ENCODE measurements at places on chromosomes 1 and 21. TPM values are rescaled to one million over a fixed set of nuclear protein-coding genes. Genes with fewer than 3 reads are reported as not detected.

- DNase-seq, result no peak
Observed at GRCh38 chr1:80171631-80172030, 1165.1 kb upstream of the ADGRL4 start.

- peak; percentile 63 for DNase-seq
Observed at GRCh38 chr21:25997788-25998611, 172.6 kb downstream of the APP start.

DNA sequence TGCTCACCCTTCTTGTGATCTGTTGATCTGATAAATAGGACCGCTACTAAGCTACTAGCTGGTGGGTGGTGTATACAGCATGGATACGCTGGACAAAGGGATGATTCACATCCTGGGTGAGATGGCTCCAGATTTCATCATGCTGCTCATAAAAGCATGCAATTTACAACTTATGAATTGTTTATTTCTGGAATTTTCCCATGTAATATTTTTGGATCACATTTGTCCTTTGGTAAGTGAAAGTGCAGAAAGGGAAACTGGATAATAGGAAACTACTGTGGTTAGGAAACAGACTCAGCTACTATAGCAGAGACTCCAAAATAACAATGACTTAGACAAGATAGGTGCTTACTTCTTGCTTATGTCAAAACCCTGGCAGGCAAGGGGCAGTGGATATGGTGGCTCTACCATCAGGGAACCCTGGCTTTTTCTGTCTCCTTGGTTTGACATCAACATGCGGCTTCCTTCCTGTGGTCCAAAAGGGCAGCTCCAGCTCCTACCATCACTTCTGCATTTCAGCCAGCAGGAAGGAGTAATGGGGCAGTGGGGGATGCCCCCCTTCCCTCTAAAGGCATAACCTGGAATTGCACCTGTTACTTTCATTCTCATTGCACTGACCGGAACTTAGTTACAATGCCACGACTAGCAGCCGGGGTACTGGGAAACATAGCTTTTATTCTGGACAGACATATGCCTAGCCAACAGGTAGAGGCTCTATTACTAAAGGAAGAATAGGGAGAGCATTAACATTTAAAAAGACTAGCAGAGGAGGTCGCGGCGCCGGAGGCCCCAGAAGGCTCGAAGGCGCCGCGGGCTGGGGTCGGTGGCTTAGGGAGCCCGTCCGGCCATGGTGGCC, 13.8 kb upstream of the AK2 start:
- DNase-seq, result peak; percentile 87

GRCh38 chr21:19228226-19228625, 824.6 kb upstream of the TMPRSS15 start:
- DNase-seq, result no peak

- no peak for DNase-seq
Observed at GRCh38 chr21:35149698-35150097, 100.6 kb upstream of the RUNX1 start.

GRCh38 chr1:57959531-57960241, 535.8 kb upstream of the DAB1 start:
- no peak for DNase-seq

- DNase-seq, result no peak
Observed at GRCh38 chr1:183995322-183996039, 42.0 kb downstream of the COLGALT2 start.

GRCh38 chr1:18908911-18909771, 6.8 kb upstream of the ALDH4A1 start:
- no peak for DNase-seq

Gene LRRN2
- total RNA-seq, result 0.13 TPM

DNA sequence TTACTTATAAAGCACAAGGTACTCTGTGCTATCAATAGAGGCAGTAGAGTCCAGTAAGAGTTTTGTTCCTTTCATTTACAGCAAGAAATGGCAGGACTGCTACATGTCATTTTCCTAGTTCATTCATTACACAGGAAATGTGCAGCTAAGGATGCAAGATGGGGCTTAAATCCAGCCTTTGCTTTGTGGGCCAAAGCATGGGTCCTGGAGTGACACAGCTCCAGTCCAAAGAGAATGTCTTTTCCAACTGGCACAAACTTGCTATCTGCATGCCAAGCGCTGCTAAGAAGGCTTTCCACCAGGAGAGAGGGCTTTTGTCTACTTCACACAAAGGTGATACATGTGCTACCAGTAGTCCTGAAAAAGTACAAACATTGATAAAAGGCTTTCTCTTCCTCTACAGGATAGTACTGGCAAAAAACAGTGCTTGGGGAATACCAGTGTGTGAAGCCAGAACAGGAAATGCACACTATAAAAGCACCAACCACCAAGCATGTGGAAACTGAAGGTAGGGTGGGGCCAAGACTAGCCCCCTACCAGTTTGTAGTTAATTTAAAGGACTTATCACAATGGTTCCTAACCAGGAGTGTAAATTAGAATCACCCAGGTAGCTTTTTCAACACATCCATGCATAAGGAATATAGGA, 68.7 kb downstream of the ARID4B start:
- no peak for DNase-seq

Gene RHEX
- total RNA-seq, result not detected

DNA sequence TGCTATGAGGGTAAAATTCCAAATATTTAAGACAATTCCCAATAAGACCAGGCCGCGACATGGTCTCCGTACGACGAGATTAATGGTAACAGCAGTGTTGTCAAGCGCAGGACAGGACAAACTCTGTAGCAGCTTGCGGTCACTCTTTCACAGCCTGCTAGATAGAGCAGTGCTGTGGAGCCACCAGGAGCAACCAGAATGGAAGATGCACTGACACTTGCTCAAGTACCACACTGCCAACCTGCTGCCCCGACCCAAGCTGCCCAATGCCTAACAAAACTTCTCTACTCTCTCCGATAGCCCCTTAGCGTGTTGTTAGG, 636 bp downstream of the WARS2 start:
- DNase-seq, result no peak

Gene IGSF3
- total RNA-seq, result 4.2 TPM

- no peak for DNase-seq
Observed at GRCh38 chr1:222950892-222951291, 136.1 kb downstream of the DISP1 start.

GRCh38 chr1:107140703-107141490, at the start of gene NTNG1:
Gene NTNG1, plus strand, starts transcription at chr1:107141039.
- no peak for DNase-seq

DNA sequence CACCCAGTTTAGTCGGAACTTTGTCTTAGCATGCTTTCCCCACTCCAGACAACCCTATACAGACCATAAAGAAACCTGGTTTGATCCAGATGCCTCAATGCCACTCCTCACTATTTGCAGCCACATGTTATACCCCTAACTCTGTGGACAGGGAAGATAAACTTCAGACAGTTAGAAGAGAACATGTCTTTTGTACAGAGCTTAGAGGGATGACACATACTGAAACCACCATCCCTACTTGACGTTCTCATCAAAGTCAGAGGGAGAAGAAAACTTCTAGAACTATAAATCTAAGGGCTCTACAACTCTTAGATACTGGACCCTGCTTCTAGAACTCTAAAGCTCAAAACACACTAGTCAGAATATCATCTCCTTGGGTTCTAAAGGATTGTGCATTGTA, 3.7 kb downstream of the SYT6 start:
- DNase-seq, result no peak

DNA sequence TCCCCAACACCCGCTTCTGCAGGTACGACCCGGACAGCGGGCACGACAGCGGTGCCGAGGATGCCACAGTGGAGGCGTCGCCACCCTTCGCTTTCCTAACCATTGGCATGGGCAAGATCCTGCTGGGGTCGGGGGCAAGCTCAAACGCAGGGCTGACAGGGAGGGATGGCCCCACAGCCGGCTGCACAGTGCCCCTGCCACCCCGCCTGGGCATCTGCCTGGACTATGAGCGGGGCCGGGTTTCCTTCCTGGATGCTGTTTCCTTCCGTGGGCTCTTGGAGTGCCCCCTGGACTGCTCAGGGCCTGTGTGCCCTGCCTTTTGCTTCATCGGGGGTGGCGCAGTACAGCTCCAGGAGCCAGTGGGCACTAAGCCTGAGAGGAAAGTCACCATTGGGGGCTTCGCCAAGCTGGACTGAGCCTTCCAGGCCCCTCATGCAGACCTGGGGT, 10.1 kb downstream of the TRIM46 start:
- no peak for DNase-seq

Measured in myocyte (in vitro differentiated cells).